ENCODE measurements at places on chromosomes 12 and 14. TPM values are rescaled to one million over a fixed set of nuclear protein-coding genes. Genes with fewer than 3 reads are reported as not detected.

DNA sequence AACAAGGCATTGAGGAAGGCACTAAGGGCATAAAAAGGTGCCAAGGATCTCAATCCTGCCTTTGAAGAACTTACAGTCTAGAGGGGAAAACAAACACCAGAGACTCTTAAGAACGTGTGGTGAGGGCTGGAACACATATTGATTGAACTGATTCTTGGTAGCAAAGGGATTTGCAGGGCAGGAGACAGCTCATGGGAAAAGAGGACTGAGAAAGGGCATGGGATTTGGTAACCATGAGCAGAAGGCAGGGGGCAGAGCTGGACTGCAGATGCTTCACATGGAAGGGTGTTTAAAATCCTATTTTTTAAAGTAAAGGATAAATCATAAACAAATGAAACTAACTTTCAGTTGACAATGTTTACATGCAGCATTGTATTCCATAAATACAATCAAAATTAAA is 203.1 kb downstream of the ITPR2 start:
- DNase-seq, result no peak

GRCh38 chr12:3141339-3142321 is 64.5 kb downstream of the TSPAN9 start:
- DNase-seq, result no peak

GRCh38 chr12:55724226-55724939 is 4.2 kb downstream of the RDH5 start:
- peak; percentile 85 for DNase-seq

- DNase-seq, result no peak
Measured at GRCh38 chr12:131505561-131505960, 205.3 kb upstream of the SFSWAP start.

SRSF5 gene
- total RNA-seq, result 407 TPM

PRH2 gene
- 0.76 TPM for total RNA-seq

DNA sequence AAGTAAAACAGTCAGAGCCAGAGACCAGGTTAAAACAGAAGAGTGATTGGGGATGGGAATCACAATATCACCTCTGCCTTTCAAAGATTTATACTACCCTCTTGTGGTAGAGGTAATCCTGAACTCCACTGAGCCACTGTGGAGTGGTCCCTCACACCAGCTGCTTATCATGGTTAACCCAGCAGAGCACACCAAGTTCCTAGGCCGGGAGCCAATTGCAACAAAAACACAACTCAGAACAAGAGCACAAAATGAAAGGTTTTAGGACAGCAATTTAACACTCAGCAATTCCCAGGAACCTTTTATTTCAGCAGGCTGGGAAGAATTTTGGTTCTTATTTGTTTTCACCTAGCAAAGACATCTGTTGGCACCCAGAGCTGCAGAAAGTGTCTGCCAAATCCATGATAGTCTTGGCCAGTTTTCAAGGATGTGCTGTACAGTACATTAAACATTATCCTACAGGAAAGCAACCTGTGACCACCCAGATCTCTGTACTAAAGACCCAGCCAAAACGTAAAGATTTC is 220.5 kb upstream of the ATXN7L3B start:
- no peak for DNase-seq

TCL1A gene
- total RNA-seq, result not detected

ADCY6 gene
- total RNA-seq, result 0.42 TPM

- no peak for DNase-seq
Measured at GRCh38 chr14:59055006-59055405, 133.5 kb upstream of the DAAM1 start.

DNA sequence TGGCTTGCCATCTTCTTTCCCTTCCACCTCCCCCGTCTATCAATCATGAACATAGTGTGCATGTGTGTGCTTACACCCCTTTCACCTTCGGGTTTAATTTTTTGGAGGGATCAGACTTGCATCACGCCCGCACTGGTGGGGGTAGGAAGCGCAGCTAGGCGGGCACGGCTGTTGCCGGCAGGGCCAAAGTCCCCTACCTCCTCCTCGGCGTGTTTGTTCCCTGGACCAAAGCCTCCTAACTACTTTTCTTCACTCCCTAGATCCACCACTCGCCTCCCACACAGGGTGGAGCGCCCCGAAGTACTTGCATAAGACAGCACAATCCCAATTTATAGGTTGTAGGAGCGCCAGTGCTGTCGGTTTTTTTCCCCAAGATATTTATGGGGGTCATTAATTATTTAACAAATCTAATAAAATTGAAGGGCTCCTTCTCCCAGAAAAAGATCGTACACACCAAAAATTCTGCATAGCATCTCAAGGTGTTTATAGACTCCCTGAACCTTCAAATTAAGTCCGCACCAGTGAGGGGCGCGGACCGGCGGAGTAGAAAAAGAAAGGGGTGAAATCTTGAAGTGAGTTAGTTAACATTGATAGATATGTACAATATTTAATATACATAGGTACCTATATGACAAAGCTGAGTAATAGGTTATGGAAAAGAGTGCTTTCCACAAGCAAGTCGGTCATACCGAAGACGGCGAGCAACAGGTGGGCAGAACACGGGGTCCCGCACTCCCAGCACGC is 717 bp downstream of the PKP2 start:
- DNase-seq, result no peak

DNA sequence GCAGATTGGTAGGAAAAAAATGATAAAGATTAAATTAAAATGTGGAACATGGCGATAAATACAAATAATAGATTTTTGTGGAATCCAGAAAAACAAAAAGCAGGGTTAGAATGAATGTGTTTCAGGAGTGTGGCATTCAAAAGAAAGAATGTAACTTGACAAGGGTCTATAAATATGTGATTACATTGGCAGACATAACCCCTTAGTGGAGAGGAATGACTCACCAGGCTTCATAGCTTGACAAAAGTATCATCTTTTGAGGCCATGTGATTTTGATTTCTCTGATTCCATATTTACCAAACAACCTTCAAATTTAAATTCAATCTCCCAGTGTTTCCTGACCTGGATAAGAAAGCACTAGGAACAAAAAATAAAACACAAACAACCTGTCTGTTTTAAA is 24.4 kb upstream of the MGST1 start:
- DNase-seq, result no peak

CFAP54 gene
- total RNA-seq, result 1.4 TPM

VCPKMT gene
- 12.0 TPM for total RNA-seq

- DNase-seq, result no peak
Measured at GRCh38 chr12:64127811-64128210, 94.3 kb downstream of the KICS2 start.

DNA sequence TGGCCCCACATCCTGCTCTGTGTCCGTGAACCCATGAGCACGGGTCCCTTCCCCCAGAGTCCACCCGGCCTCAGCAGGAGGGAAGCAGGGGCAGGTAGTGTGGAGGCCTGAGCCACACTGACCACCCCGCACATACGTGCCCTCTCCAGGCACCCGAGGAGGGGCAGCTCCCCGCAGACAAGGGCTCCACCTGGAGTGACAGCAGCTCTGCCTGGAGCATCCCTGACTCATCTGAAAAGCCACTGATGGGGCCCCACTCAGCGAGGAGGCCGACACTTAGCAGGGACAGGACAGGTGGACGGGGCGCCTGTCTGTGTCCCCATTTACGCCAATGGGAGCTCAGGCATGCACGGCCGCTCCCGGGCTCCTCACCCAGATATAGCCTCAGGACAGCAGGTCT is 237.6 kb upstream of the SFSWAP start:
- DNase-seq, result no peak

- no peak for DNase-seq
Measured at GRCh38 chr12:109982210-109982609, 14.0 kb downstream of the GIT2 start.

DNA sequence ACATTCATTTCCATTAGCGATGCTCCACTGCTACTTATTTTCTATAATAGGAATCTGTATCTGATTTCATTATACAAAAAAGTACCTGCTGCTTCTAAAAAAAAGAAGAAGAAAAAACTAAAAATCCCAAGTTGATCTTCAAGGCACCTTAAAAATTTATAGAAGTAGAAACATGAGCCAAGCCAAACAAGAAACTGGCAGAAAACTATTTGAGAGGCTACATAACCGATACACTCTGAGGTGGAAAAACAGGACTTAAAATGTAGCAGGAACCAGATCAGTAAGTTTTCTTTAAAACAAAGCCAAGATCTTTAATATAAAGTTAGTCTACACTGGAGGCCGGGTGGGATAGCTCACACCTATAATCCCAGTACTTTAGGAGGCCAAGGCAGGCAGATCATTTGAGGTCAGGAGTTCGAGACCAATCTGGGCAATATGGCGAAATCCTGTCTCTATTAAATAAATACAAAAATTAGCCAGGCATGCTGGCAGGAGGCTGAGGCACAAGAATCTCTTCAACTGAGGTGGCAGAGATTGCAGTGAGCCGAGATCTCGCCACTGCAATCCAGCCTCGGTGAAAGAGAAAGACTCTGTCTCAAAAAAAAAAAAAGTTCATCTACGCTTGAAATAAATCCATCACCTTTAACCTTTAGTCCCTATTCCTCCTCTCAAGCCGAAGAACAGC is 278.6 kb downstream of the MED13L start:
- DNase-seq, result no peak

FGF6 gene
- not detected for total RNA-seq

GRIN2B gene
- not detected for total RNA-seq

GRCh38 chr12:29216797-29217575 is 67.9 kb downstream of the FAR2 start:
- no peak for DNase-seq

GRCh38 chr12:4648104-4648500 is 749 bp downstream of the AKAP3 start:
- no peak for DNase-seq

DNA sequence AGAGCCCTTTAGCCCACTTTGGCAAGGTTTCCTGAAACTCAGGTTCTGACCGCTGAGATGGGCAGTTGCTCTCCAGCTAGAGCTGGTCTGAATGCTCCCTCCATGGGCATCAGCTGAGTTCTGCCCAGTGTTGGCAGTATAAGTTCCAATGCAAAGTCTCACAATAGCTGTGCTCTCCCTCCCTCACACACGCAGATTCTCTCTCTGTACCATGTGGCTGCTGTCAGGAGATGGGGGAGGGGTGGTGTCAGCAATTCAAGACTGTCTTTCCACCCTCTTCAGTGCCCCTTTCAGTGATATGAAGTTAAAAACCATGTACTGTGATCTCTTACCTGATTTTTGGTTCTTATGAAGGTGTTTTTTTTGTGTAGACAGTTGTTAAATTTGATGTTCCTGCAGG is 164.3 kb upstream of the PLEKHA5 start:
- no peak for DNase-seq

- no peak for DNase-seq
Measured at GRCh38 chr12:114835031-114835430, 151.1 kb upstream of the TBX3 start.

GRCh38 chr12:11837216-11837934 is 187.9 kb downstream of the ETV6 start:
- no peak for DNase-seq

OR11H7 gene
- not detected for total RNA-seq

GRCh38 chr12:95607642-95608041 is 56.4 kb upstream of the USP44 start:
- no peak for DNase-seq

- DNase-seq, result no peak
Measured at GRCh38 chr14:95255013-95255412, 64.7 kb downstream of the CLMN start.

MDP1 gene
- 11.4 TPM for total RNA-seq

GRCh38 chr14:49982501-49982951 is 89.6 kb downstream of the ARF6 start:
- DNase-seq, result no peak

- DNase-seq, result no peak
Measured at GRCh38 chr12:110024051-110024450, 24.3 kb downstream of the C12orf76 start.

GNB3 gene
- total RNA-seq, result not detected

- DNase-seq, result no peak
Measured at GRCh38 chr12:126663304-126664094, 1598.3 kb downstream of the AACS start.

PRH1 gene
- 13.5 TPM for total RNA-seq

- no peak for DNase-seq
Measured at GRCh38 chr12:109861689-109862314, 18.5 kb downstream of the GLTP start.

DNA sequence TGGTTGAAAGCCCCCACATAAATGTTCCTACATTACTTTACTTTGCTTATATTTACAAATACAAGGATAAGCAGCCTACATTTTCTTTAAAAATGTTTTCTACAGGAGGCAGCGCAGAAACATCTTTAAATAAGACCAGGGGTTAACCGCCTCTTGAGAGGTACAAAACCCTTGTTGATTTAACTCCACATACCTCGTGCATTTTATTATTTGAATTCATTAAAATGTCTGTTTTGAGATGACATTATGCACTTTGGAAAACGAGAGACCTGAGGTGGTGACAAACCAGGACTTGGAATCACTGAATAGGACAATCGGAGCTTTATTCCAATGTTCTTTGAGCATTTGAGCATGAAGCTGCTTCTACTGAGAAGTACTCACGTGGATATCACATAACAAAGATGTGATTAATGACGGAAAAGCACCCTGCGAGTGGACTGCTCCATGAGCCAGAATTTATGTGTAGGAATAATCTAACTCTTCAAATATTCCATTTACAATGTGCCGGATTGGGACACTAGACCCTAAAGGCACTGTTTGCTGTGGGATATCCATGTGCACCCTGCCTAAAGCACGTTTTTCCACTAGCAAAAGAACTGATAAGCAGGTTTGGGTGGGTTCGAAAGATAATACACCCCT is 746 bp upstream of the DUSP16 start:
- DNase-seq, result no peak

- no peak for DNase-seq
Measured at GRCh38 chr12:26976687-26977086, 37.5 kb downstream of the TM7SF3 start.

TUNAR gene
- total RNA-seq, result not detected

GRCh38 chr12:5511256-5511643 is 79.3 kb downstream of the NTF3 start:
- DNase-seq, result no peak

ADAM20 gene
- total RNA-seq, result 0.53 TPM

SERPINA9 gene
- total RNA-seq, result not detected

GRCh38 chr14:70558356-70558755 is 23.6 kb upstream of the ADAM20 start:
- no peak for DNase-seq

MYO1H gene
- not detected for total RNA-seq

AMDHD1 gene
- 1.4 TPM for total RNA-seq

DNA sequence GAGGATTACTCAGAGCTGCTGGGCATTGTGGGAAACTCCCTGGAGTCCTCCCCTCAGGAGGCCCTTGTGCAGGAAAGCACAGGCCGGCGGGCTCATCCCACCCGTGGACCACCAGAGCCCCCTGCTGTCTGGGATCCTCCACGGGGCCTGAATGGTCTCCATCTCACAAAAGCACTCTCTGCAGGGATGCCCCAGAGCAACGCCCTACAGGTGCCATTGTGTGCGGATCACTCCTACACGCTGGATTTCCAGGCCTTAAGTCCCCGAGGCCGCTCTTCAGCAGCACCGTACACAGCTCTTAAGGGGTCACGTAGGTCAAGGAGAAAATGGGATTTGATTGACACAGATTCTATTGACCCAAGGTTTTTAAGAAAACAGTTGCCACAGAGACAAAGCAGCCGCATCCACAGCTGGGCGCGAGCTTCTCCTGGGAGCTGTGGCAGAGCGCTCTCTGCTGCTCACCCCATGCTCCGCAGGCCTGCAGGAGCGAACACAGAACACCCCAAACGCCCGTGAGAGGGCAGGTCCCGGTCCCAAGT is 36.7 kb upstream of the RIMBP2 start:
- no peak for DNase-seq
